ENCODE measurements at places on chromosomes 11 and 22.

- no peak for DNase-seq
These were observed 50.2 kb downstream of the PITPNB start for GRCh38 chr22:27868732-27869282.

GRCh38 chr11:132623511-132623910, 908.8 kb downstream of the OPCML start:
- no peak for DNase-seq

DNA sequence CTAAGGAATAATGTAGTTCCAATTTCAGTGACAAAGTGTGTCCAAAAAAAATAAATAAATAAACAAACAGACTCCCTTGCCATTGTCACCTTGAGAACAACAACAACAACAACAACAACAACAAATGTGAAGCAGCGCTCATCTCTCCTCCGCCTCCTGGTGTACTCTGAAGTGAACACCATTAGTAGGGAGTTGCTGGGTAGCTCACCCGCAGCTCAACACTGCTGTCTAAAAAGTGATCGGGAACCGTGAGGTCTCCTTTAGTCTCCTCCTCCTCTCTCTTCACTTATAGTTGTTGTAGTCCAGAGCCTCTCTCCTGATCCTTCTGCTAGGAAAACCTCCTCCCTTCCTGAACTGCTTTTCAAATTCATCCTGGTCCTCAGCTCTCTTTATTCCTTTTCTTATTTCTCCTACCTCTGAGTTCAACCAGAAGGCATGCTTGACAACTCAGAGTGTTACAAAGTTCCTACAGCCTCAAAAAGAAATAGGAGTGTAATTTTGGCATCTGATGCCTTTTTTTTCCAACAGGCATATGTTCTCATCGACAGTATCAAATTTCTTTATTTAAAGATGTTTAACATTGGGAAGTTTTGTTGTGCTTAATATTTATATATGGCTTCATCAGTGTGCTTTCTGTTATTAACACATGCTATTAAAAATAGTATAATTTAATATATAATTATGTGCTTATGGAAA, 215.1 kb downstream of the PGR start:
- DNase-seq: no peak

- no peak for DNase-seq
These were observed 74.4 kb upstream of the NTM start for GRCh38 chr11:131295986-131296385.

- DNase-seq: no peak
These were observed 195.0 kb upstream of the NECTIN1 start for GRCh38 chr11:119924017-119924416.

DNA sequence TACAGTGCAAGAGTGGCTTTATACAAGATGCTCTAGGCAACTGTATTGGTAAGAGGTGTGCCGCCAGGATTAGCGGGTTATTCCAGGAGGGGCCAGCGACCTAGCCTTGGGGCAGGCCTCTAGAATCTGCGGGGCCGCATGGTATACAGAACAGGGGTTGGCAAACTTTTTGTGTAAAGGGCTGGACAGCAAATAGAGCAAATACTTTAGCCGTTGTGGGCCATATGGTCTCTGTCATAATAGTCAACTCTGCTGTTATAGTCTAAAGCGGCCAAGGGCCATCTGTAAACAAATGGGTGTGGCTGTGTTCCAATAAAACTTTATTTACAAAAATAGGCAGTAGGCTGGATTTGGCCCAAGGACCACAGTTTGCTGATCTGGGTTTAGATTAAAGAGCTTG, 32.6 kb downstream of the FBLN1 start:
- DNase-seq: no peak

GRCh38 chr11:3642071-3642951, 519 bp upstream of the ART5 start:
- peak; percentile 68 for DNase-seq

DNA sequence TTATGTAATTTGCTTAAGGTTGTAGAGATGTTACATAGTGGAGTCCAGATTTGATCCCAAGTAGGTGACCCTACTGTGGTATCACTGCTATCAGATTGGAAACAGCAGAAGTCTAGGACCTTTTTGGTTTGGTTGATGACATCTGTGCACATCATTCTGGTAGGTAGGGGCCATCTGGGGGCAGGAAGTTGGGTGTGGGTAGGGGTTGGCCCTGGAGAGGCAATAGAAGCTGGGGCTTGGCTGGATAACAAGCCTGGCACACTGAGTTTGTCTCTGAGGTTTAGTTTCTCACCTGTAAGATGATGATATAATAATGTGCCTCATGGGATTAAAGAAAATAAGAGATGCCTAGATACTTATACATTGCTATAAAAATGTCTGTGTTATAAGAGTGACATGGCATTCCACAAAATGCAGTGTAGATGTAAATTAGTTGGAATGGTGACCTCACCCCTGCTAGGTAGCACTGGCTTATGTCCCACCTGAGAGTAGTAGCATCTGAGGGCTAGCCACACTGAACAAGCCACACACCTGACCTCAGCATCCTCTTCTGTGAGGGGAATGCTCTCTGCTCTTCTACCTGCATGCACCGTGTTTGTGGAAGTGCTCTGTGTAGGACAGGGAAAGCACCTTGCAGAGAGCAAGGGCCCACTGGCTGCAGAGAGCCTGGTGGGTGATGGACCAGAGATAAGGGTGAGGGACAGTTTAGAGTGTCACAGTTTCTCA, 36.9 kb downstream of the PTPRJ start:
- no peak for DNase-seq

- DNase-seq: no peak
These were observed 41.3 kb upstream of the ETS1 start for GRCh38 chr11:128628686-128629085.

DNA sequence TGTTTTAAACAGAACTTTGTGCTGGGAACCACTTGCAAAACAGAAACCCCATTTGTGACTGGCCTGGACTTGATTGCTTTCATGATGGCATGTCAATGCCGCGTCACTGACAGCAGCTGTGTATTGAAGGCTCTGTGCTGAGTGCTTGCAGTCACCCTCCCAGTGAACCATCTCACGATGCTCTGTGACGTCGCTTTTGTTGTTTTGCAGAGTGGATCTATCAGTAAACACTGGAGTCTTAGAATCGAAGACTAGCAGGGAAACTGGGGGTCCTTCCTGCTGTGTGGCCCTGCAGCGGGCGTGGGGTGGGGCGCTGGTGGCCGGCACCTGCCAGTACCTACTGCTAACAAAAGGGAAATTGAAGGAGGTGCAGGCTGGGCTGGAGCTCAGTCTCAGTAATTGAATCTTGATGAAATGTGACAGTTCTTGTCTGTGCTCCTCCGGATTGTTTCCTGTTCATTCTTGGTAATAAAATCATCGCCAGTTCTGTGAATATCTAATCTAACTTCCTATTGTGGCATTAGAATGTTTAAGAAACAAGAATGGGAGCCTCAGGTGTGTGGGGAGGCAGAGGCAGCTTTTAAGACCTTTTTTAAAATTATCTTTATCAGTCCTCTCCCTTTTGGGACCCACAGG, 50.5 kb upstream of the PARVG start:
- DNase-seq: no peak

DNA sequence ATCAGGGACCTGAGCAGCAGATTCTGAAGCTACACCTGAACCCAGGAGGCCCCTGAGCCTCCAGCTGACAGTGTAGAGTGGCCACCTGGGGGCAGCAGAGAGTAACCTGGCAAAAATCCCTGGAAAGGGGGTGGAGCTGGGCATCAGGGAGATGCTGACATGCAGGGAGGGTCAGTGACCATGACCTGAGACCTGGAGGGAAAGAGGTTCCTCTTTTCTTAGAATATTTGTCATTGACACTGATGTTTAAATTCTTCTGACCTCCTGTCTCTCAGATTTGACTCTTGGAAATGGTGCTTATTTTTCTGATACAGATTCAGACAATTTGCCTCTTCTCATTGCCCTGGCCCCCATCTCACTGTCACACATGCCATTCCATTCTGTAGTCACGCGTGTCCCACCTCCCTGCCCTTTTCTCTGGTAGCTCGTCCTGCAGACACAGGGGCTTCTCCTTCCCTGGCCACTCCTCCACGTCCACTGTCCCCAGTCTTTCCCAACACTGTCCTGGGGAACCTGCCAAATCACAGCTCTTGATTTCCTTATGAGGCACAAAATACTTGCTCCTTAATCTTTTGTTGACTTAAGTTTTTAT, 117.2 kb upstream of the IGLL5 start:
- no peak for DNase-seq

DNA sequence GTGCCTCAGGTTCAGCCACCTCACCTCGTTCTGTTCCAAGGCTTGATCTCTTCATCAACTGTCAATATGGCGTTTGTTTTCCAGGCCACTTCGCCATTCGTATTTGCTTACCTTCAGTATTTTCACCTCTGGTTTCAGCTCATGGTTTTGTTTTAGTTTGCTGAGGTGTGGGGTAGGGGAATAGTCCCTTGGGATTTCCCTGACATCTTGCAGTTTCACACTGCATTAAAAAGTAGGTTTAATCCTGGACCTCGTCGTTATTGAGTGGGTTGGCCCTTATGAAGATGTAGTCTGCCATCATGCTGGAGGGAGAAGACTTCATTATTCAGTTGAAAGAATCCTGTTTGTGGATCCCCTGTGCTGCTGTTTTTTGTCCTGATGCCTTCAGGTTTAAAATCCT, 46.0 kb downstream of the C11orf91 start:
- no peak for DNase-seq

DNA sequence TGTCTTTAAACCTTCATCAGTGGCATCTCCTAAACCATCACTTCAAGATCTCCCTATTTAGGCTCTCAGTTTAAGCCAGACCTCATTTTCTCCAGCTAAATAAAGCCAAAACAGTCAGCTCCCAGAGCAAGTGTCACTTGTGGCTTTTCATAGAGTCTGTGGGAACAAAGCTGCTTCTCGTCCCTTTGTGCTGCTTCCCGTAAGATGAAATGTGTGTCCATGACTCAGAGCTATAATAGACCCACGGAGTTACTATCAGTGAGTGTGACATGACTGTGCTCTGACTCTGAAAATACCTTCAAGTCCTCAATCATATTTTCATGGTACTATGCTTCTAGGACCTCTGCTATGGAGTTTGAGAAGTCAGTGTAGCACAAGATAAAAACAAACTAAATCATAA, 57.3 kb upstream of the SLN start:
- DNase-seq: no peak

DNA sequence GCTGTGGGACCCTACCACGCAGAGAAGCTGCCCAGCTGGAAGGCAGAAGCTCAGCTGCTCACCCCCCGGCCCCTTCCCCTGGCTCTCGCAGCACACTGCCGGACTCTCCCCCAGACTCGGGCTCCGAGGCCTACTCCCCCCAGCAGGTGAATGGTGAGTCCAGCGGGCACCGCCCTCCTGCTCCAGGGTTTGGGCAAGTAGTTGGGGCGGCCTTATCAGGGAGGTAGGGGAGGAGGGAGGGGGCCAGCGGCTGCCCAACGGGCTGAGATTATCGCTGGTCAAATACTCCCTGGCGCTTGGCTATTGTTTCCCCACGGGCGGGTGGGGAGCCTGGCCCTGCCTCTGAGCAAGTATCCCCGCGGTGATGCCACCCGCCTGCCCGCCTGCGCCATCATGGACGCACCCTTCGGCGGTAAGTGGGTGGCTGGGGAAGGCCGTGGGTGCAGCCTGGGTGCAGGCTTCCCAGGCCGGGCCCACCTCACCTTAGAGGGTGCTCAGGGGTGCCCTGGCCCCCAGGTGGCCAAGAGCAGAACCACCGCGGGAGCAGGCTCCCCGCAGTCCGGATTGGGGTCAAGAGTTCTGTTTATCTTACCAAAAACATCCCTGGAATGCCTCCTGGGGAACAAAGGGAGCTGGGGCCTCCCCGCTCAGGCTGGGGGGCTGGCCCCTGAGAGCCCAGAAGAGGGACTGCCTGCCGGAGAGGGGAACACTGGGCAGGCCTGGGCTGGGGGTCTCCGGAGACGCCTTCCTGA, 16.9 kb downstream of the MYRF start:
- no peak for DNase-seq

DNA sequence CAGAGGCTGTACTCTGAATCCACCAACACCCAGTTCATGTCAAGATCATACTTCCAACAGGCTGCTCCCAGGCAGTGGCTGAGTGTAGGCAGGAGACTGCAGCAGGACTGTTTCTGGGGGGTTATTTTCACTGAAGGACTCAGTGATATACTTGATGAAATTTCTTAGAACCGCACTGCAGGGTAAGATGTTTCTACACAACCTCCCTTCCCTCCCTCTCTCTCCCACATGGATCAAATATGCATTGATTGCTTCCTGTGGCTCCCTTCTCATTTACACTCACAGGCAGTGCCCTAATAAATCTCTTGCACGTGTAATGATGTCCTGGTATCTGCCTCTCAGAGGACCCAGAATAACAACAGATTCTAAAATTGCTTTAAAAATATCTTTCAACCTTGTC, 251.3 kb upstream of the CCDC179 start:
- DNase-seq: no peak

GRCh38 chr11:76627606-76628005, 42.9 kb downstream of the LRRC32 start:
- no peak for DNase-seq

GRCh38 chr11:46012185-46012584, 89.7 kb downstream of the LARGE2 start:
- no peak for DNase-seq

GRCh38 chr22:48267681-48268080, 1505.2 kb downstream of the TBC1D22A start:
- no peak for DNase-seq

Data from stimulated activated CD8-positive, alpha-beta memory T cell treated with anti-CD3 and anti-CD28 coated beads, Interleukin-7, amount 100 ng/mL, for 4 hours (primary cell).